T-helper 2 cell treated with Interferon-gamma antibody and Interleukin-4, amounts not matched to agents 5 μg/mL and 100 μg/mL, for 36 hours (primary cell): ENCODE measurements at places on chromosomes 3 and 15.

DNA sequence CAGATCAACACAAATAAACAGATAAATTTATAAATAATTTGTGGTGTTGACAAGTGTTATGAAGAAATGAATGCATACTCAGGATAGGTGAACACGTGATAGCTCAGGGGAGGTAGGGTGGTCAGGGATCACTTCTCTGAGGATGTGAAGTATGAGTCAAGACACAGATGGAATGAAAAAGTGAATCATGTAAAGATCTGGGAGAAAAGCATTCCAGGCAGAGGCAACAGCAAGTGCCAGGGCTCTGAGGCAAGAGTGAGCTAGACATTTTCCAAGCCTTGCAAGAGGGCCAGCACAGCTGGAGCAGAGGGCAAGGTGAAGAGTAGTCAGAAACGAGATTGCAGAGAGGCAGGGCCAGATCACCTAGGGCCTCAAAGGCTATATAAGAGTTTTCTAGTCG lies 177.8 kb downstream of the WNT5A start:
- no peak for DNase-seq

- no peak for DNase-seq
Measured at GRCh38 chr3:32454731-32455608, 47.7 kb downstream of the CMTM6 start.

DNA sequence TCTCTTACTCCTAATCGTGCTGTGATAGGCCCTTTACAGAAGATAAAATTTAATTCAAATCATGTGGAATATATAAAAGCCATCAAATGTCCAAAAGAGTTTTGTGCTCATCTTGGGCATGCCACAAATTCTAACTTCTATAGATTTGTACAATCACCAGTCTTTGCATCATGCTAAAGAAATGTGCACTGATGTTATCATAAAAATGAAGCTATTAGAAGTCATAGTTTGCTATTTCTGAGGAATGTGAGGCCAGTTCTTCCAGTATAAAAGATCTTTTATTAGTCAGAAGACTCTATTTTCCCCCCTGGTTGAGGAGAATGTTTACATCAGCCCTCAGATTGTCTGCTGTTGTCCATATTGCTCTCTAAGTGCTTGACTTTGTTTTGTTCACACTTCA lies 2.1 kb upstream of the ANXA2 start:
- no peak for DNase-seq

GRCh38 chr3:15606434-15606891 lies 4.9 kb downstream of the BTD start:
- no peak for DNase-seq

- no peak for DNase-seq
Measured at GRCh38 chr3:45100981-45101407, 45.2 kb downstream of the CDCP1 start.
